ENCODE measurements at places on chromosomes 5 and 9. TPM values are rescaled to one million over a fixed set of nuclear protein-coding genes. Genes with fewer than 3 reads are reported as not detected.

The SPTLC1 gene
- total RNA-seq: 62.2 TPM

The LCN2 gene
- total RNA-seq: not detected

The TAF11L2 gene
- total RNA-seq: not detected

The PCDHGA2 gene
- 2.3 TPM for total RNA-seq

The INSYN2B gene
- total RNA-seq: 15.5 TPM

The FAM153A gene
- not detected for total RNA-seq

The TENT4A gene
- total RNA-seq: 20.6 TPM
